ENCODE measurements at places on chromosomes 2 and 18.

DNA sequence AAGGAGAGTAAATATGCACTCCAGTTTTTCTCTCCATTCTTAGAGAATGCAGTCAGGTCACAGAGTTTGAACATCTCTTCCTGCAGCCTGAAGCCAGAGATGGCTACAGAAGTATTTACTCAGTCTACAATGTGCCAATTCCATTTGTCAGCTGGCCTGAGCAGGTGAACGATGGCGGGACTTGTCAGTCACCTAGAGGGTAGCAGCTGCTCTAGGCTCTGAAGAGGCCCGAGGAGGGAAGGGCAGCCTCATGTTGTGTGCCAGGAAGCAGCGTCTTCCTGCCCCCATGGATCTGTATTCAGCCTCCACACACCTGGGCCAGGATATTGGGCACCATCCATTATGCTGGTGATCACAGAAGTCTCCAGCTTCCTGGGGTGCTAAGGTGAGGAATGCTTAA is 316.7 kb upstream of the CHAC2 start:
- no peak for DNase-seq

- DNase-seq: peak; percentile 56
Measured at GRCh38 chr18:57586251-57587049, at the start of gene FECH. Gene FECH (minus strand): TSS chr18:57586702. CDS start chr18:57586620, 82 bp downstream.

DNA sequence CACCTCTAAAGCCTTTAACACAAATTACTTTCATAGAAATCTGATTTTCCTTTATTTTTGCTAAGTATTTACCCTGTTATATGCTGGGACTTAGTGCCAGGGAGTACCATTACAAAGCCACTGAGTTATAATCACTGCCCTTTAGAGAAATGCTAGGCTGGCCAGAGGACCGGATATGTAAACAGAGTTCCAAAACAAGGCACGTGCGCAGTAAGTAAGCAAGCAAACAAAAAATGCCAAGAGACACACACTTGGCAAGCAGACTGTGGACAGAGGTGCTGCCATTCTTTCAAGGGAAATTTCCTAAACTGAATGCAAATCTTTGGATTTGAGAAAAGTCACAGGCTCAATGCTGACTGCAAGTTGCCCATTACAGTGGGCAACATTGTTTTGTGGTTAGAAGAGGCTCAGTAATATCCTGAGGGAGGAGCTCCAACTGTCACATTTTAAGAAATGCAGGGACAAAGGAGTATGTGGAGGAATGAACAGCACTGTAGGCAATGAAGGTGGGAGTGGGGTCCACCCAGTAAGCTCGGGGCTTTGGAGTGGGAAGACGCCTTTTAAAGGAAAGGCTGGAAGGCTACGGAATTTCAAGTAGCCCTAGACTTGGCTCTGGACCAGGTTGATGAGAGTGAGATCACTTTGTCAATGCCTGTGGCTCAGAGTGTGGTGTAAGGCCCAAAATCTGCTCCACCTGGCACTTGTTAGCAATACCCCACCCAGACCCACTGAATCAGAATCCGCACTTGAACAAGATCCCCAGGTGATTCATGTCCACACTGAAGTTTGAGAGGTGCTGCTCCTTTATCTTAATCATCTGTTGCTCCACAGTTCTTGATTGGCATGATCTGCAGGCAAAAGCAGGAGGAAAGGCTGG is 2.1 kb upstream of the PARD6G start:
- no peak for DNase-seq

DNA sequence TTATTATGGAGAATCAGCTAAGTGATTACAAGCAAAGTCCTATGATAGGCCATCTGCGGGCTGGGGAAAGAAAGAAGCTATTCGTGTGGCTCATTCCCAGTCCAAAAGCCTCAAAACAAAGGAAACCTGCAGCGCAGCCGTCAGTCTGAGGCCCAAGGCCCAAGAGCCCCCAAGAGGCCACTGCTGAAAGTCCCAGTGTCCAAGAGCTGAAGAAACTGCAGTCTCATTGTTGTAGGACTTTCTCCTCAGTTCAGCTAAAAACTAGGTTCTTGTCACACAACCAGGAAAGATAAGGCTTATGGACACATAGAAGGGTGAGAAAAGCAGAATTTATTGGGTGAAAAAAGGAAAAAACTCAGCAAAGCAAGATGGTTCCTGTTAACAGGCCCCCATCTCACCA is 143.2 kb downstream of the RHBDD1 start:
- DNase-seq: no peak

GRCh38 chr18:8749492-8749891 is 44.1 kb downstream of the MTCL1 start:
- DNase-seq: no peak

GRCh38 chr2:209367075-209367747 is 56.6 kb upstream of the MAP2 start:
- DNase-seq: no peak

DNA sequence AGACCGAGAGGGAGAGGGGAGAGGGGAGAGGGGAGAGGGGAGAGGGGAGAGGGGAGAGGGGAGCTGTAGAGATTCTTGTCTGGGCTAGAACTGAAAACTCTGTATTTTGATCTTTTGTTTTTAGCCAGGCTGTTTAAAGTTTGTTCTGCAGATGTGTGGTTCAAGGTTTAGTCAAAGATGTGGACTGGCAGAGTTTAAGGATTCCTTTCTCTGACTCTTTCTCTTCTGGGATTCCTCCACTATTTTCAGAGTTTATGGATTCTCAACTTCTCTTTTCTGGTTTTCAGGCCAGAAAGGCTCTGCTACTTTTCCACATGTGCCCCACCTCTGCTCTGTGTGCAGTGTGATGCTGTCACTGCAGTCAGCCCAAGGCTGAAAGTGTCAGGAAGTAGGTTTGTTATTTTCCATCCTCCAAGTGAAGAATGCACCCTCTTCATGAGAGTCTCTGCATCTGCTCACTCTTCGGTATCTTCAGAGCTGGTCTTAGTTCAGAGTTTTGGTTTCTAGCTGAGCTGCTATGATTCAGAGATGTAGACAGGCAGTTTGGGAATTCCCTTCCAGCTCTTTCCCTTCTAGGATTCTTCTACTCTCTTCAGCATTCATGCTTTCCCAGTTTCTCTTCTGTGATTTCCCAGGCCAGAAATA is 130.9 kb upstream of the SMAD7 start:
- DNase-seq: no peak

DNA sequence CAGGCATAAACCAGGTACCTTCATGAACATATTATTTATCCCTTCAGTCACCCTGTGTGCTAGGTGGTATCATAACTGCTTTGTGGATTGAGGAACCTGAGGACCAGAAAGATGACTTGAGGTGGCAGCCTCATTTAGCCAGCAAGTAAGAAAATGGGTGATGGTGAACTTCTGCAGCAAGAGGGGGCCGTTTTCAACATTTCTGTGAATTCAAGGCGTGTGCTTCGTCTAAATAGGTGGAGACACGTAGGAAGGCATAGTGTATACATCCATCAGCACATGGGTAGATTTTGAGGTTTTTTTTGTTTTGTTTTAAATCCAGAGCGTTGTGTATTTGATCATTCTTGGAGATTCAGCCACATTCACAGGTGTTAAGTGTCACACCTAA is 118.7 kb downstream of the SPTBN1 start:
- DNase-seq: no peak

- no peak for DNase-seq
Measured at GRCh38 chr2:159094173-159094737, 125.8 kb downstream of the TANC1 start.

- DNase-seq: no peak
Measured at GRCh38 chr2:209933499-209934483, 68.6 kb upstream of the RPE start.

DNA sequence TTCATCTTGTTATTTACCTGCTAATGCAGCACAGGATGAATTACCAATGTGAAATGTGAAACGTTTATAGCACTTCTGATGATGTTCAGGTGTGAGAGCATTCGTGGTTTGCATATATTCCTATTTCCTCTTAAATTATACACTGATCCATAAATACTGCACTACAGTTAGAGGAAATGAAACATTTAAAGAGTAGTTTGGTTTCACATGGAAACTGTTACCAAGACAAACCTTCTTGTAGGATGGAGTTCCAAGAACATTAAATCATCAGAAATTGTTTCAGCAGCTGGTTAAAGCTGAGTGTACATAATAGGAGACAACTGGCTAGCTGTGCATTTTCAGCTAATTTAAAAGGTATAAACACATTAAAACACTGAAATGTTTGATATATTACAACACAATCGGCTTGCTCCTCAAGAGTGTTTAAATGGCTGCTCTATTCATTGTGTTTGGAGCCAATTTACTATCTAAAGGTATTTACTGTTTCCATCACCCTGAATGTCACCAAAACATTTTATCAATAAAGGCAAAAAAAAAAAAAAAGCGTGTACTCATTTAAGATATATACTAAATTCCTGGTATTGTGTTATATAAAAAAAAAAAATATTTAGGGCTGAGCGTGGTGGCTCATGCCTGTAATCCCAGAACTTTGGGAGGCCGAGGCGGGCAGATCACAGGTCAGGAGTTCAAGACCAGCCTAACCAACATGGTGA is 100.6 kb downstream of the DYM start:
- no peak for DNase-seq

DNA sequence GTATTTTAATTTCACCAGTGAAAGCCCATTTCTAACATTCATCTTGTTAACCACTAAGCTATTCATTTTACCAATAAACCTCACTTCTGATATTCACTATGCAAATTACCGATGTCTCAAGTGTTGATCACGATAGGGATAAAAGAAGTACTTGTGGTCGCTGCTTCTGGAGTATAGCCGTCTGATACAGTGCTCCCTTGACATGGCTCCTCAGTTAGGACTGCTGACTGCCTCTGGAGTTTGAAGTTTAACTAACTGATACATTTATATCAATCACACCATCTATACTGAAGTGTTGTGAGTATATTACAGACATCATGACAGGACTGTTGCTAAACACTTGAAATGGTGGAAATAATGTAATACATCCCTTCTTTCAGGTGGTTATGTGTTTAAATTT is 95.6 kb downstream of the EHBP1 start:
- DNase-seq: no peak

GRCh38 chr18:7645756-7646155 is 78.6 kb downstream of the PTPRM start:
- DNase-seq: no peak

- DNase-seq: no peak
Measured at GRCh38 chr2:120550282-120550681, 185.4 kb upstream of the GLI2 start.

All from activated CD4-positive, alpha-beta T cell treated with anti-CD3 and anti-CD28 coated beads, Interleukin-2, amount 50 U/mL, for 1 hour (primary cell).